ENCODE measurements at places on chromosomes 3 and 15. TPM values are rescaled to one million over a fixed set of nuclear protein-coding genes. Genes with fewer than 3 reads are reported as not detected.

GOLGA6L9 gene
- total RNA-seq, result 0.91 TPM

ARHGEF26 gene
- 0.09 TPM for total RNA-seq

FAM3D gene
- not detected for total RNA-seq

TM4SF1 gene
- not detected for total RNA-seq

CTDSPL gene
- total RNA-seq, result 10.5 TPM

RNU6-1 gene
- total RNA-seq, result not detected
